ENCODE measurements at places on chromosomes 16 and 17.

DNA sequence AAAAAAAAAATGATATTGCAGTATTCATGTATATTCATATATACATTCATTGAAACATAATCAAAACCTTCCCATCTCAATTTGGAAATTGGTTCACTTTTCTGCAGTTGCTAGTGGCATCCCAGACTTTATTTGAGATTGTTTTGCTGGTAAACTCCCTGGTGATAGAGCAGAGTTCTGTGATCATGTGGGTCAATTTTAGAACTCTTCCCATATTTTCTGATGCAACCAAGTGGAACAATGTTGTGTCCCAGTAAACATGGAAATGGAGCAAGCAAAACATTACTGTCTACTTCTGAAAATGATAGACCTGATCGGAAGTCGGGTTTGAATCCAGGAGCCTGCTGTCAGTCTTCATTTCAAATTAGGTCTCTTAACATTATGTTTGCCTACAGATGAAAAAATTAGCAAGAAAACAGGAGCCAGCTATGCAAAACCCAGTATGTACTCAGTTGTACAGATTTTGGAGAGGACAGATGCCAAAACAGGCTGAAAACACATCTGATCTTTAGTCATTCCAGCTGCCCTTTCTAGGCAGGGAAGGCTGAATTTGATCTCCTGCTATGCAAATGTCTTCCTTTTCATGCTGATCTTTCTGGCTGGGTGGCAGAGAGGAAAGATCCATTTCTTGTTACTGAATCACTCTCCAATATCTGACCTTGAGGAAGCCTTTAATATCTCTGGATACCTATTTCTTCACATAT lies 786.6 kb upstream of the SOX9 start:
- no peaks in the 10 kb centered on the region for H3K36me3 ChIP-seq
- H3K27me3 ChIP-seq = no peaks in the 10 kb centered on the region
- DNase-seq = no peak
- no peak overlapping the region for H3K27ac ChIP-seq
- peaks cover 33% of the 10 kb centered on the region for H3K4me1 ChIP-seq

DNA sequence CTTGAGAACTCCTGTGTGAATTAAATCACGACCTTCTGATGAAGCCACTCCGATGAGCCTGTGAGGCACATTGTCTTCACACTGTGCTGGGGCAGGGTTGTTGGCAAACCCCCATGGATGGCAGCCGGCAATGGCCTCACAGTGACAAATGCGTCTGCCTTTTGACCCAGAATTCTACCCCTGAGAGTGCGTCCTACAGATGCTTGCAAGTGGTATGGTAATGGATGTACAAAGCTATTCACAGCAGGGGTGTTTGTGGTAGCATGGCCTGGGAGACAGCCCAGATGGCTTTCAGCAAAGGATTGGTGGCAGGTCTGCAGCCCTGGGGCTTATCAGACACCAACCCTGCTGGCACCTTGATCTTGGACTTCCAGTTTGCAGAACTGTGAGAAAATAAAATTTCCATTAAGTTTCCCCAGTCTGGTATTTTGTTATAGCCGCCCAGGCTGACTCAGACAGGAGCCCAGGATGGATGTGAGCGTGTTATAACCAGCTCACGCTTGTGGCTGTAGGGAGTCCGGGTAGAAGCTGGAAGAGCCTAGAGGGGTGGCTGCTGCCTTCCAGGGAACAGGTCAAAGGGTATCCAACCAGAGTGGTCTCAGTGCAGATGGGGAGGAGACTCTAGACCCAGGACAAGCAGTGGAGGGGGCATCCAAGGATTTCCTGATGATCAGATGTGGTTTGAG lies 10.1 kb downstream of the AFMID start:
- DNase-seq = no peak
- peaks cover 8% of the 10 kb centered on the region for H3K36me3 ChIP-seq
- H3K4me1 ChIP-seq = peaks cover 9% of the 10 kb centered on the region
- H3K27ac ChIP-seq = peak overlapping the region; percentile 62
- no peak overlapping the region for H3K4me3 ChIP-seq
- no peaks in the 10 kb centered on the region for H3K27me3 ChIP-seq

- H3K36me3 ChIP-seq = peaks cover 4% of the 10 kb centered on the region
- no peak for DNase-seq
- no peak overlapping the region for H3K4me3 ChIP-seq
- H3K4me1 ChIP-seq = peaks cover 6% of the 10 kb centered on the region
Observed at GRCh38 chr16:75138636-75139035, 9.7 kb upstream of the ZFP1 start.

DNA sequence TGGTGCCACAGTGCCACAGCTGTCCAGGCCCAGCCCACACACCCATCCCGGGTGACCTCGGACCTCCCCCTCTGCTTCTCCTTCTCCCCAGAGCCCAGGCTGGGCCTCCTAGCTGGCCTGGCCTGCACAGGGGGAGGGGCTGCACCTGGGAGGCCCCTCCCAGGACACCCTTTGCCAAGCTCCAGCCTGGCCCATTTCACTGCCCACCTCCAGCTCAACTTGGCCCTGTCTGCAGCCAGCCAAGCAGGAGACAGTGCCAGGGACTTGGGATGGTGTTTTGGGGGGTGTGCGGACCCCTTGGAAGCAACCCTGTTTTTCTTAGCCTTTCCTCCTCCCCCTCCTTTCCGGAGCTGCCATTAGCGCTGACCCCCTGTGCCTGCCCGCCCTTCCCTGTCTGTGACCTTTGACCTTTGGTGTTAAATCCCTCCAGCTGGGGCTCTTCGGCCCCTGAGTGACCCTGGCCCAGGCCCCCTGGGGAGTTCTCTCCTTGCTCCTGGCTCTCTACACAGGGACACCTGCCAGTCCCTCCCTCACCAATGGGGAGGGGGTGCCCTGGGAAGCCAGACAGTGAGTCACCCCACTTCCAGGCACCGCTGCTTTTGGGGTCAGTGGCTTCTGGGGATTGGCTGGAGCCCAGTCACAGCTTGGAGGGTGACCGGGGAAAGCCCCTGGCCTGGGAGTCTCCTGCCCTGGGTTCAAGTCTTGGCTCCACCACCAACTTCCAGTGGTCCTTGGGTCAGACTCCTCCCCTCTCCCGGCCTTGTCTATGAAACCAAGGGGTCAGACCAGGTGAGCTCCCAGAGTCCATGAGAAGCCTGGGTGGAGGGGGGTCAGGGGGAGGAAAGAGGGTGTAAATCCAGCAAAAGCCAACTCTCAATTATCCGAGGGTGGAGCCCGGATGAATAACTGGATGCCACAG lies 1.9 kb downstream of the GLIS2 start:
- H3K27ac ChIP-seq = peak overlapping the region; percentile 86
- peaks cover 11% of the 10 kb centered on the region for H3K27me3 ChIP-seq
- peaks cover 23% of the 10 kb centered on the region for H3K4me1 ChIP-seq

- H3K4me3 ChIP-seq = no peak overlapping the region
- H3K4me1 ChIP-seq = peaks cover 8% of the 10 kb centered on the region
- no peak overlapping the region for H3K27ac ChIP-seq
- no peak for DNase-seq
- no peaks in the 10 kb centered on the region for H3K36me3 ChIP-seq
Observed at GRCh38 chr17:8944083-8944482, 21.4 kb downstream of the PIK3R5 start.

GRCh38 chr17:1060991-1061390 lies 64.1 kb downstream of the TIMM22 start:
- H3K4me1 ChIP-seq = no peaks in the 10 kb centered on the region
- no peak overlapping the region for H3K4me3 ChIP-seq
- no peak for DNase-seq
- peaks cover 27% of the 10 kb centered on the region for H3K36me3 ChIP-seq
- H3K27ac ChIP-seq = no peak overlapping the region
- no peaks in the 10 kb centered on the region for H3K27me3 ChIP-seq

GRCh38 chr16:84198401-84198800 lies 7.4 kb downstream of the ADAD2 start:
- H3K4me3 ChIP-seq = no peak overlapping the region
- H3K36me3 ChIP-seq = no peaks in the 10 kb centered on the region
- H3K27me3 ChIP-seq = no peaks in the 10 kb centered on the region
- DNase-seq = no peak
- H3K27ac ChIP-seq = no peak overlapping the region

- no peak for DNase-seq
- H3K4me3 ChIP-seq = no peak overlapping the region
- no peaks in the 10 kb centered on the region for H3K27me3 ChIP-seq
- no peaks in the 10 kb centered on the region for H3K36me3 ChIP-seq
Observed at GRCh38 chr17:74240618-74241205, 27.3 kb downstream of the TTYH2 start.

GRCh38 chr17:82242977-82243647 lies 14.3 kb downstream of the SLC16A3 start:
- H3K27me3 ChIP-seq = no peaks in the 10 kb centered on the region
- DNase-seq = no peak
- no peak overlapping the region for H3K27ac ChIP-seq
- H3K4me1 ChIP-seq = no peaks in the 10 kb centered on the region
- H3K4me3 ChIP-seq = no peak overlapping the region

DNA sequence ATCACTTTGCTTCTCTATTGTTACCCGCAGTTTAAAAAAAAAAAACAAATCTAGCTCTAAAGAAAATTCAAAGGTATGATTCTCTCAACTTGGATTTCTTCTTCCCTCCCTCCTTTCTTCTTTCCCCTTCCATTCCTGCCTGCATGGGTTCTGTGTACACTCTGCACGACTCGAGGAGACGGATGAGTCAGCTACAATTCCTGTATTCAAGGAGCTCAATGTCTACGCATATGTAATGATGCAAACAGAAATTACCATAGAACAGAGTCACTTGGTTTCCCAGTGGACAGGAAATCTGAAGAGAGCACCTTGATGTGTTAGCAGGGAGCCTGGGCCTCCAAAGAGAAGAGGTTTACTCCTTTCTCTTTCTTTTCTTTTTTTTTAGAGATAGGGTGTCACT lies 92.3 kb downstream of the VPS53 start:
- DNase-seq = no peak
- H3K27me3 ChIP-seq = no peaks in the 10 kb centered on the region
- H3K27ac ChIP-seq = no peak overlapping the region
- H3K36me3 ChIP-seq = peaks cover 18% of the 10 kb centered on the region

DNA sequence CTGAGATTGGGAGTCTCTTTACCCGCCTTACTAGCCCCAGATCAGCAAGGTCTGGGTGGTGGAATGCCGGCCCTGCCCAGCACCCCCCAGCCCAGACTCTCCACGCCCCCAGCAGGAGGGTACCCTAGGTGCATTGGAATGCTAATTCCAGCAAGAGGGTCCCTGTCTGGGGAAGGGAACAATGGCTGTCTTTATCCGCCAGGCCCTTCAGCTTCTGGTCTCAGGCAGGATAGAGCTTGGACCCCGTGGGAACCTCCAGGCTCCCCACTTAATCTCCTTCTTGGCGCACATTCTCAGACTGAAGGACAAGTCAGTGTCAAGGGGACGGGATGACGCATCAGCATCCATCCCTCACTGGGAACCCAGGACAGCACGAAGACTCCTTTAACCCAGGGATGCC lies 85.1 kb downstream of the LITAF start:
- H3K4me3 ChIP-seq = no peak overlapping the region
- peaks cover 34% of the 10 kb centered on the region for H3K27me3 ChIP-seq
- H3K36me3 ChIP-seq = no peaks in the 10 kb centered on the region
- H3K27ac ChIP-seq = peak overlapping the region; percentile 12

DNA sequence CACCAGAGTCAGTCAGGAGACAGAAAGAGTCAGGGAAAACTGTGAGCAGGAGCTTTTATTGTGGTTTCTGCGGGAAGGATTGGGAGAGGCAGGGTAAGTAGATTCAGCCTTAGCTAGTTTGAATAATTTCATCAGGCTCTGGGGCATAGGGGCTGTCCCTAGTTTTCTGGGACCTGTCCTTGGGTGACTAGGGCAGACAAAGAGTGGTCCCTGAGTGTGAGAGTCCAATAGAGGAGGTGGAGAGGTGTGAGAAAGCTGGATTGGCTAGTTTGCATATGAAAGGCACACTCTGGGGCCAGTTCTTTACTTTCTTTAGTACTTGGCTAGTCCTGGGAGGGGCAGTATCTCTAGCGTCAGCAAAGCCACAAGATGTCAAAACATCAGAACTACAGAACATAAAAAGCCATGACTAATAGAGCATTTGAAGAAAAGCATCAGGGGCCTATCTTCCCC lies 255.6 kb downstream of the HS3ST3A1 start:
- no peak overlapping the region for H3K4me3 ChIP-seq
- H3K36me3 ChIP-seq = peaks cover 3% of the 10 kb centered on the region
- no peaks in the 10 kb centered on the region for H3K27me3 ChIP-seq

GRCh38 chr16:86874141-86874540 lies 295.8 kb downstream of the FOXL1 start:
- no peaks in the 10 kb centered on the region for H3K36me3 ChIP-seq
- H3K27ac ChIP-seq = no peak overlapping the region
- no peak overlapping the region for H3K4me3 ChIP-seq
- peak; percentile 48 for DNase-seq
- H3K27me3 ChIP-seq = peaks cover 15% of the 10 kb centered on the region

- no peak overlapping the region for H3K27ac ChIP-seq
- H3K36me3 ChIP-seq = peaks cover 6% of the 10 kb centered on the region
- H3K4me3 ChIP-seq = no peak overlapping the region
Observed at GRCh38 chr16:20889625-20890275, 10.4 kb downstream of the DCUN1D3 start.

DNA sequence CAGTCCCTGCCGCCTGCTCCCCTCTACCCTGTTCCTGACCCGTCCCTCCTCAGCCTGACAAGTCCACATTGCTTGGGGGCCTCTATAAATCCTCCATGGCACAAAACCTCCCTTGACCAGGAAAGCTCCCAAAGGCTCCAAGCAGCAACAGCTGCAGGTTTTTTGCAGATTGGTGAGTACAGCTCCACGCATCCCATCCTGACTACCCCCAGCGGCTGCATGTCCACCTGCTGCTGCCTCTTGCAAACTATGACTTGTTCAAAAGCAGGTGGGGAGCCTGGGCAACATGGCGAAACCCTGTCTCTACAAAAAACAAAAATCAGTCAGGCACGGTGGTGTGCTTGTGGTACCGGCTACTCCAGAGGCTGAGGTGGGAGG lies 122.8 kb downstream of the ANKRD11 start:
- H3K4me3 ChIP-seq = no peak overlapping the region
- H3K27ac ChIP-seq = peak overlapping the region; percentile 19
- no peaks in the 10 kb centered on the region for H3K27me3 ChIP-seq
- DNase-seq = no peak

- no peaks in the 10 kb centered on the region for H3K36me3 ChIP-seq
- no peak overlapping the region for H3K4me3 ChIP-seq
- peaks cover 21% of the 10 kb centered on the region for H3K27me3 ChIP-seq
- no peak overlapping the region for H3K27ac ChIP-seq
Observed at GRCh38 chr17:51947160-51947735, 211.3 kb downstream of the CA10 start.

DNA sequence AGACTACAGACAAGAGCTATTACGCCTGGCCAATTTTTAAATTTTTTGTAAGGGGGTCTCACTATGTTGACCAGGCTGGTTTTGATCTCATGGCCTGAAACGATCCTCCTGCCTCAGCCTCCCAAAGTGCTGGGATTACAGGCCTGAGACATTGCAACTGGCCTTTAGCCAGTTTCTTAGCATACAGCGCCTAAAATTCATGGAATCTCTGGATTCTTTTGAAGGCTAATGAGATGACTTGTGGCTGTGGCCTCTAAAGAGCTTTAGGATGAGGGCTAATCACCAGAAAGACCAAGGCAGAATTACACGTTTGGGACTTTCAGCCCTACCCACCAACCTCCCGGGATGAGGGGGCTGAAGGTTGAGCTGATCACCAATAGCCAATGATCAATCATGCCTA lies 34.6 kb downstream of the AKAP10 start:
- no peaks in the 10 kb centered on the region for H3K27me3 ChIP-seq
- H3K27ac ChIP-seq = no peak overlapping the region
- DNase-seq = no peak
- H3K4me1 ChIP-seq = peaks cover 11% of the 10 kb centered on the region
- peaks cover 8% of the 10 kb centered on the region for H3K36me3 ChIP-seq
- no peak overlapping the region for H3K4me3 ChIP-seq
